Stimulated activated CD8-positive, alpha-beta memory T cell treated with anti-CD3 and anti-CD28 coated beads, Interleukin-2, amount 100 ng/mL, for 48 hours (primary cell): ENCODE measurements at places on chromosomes 1 and 21.

DNA sequence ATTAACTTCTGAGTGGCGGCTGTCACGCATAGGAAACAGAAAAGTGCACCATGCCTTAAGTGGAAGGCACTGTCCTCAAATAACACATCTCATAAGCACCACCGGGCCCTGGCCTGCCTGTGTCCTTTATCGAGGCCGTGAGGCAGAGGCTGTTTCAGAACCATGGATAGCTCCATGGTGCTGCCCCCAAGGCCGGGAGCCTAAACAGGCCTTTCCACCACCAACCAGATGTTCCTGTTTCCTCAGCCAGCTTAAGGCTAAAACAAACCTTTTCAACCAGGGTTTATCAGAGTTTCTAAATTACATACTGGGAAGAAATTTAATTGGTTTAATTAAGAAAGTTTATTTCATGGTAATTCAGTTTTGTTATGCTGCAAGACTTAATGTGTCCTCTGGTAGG is 114.4 kb downstream of the DMRTA2 start:
- no peak for DNase-seq

GRCh38 chr1:64041371-64042131 is 161.9 kb upstream of the UBE2U start:
- no peak for DNase-seq

DNA sequence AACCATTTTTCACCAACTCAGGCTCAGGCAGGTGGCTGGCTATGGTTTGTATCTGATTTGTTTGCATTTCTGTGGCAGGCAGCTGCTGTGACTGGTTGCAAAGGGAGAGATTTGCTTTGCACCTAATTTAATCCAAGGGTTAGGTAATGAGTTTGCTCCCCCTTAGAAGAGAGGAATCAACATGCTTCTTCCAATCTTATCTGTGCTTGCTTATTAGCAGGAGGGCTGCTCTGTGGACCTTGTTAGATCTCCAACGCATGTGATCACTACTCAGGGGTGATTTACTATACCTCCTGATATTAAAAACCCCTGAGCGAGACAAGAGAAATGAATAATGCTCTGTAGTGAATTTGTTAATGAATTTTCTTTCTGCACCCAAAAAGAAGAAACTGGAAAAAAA is 20.5 kb downstream of the OLFML3 start:
- DNase-seq: no peak

DNA sequence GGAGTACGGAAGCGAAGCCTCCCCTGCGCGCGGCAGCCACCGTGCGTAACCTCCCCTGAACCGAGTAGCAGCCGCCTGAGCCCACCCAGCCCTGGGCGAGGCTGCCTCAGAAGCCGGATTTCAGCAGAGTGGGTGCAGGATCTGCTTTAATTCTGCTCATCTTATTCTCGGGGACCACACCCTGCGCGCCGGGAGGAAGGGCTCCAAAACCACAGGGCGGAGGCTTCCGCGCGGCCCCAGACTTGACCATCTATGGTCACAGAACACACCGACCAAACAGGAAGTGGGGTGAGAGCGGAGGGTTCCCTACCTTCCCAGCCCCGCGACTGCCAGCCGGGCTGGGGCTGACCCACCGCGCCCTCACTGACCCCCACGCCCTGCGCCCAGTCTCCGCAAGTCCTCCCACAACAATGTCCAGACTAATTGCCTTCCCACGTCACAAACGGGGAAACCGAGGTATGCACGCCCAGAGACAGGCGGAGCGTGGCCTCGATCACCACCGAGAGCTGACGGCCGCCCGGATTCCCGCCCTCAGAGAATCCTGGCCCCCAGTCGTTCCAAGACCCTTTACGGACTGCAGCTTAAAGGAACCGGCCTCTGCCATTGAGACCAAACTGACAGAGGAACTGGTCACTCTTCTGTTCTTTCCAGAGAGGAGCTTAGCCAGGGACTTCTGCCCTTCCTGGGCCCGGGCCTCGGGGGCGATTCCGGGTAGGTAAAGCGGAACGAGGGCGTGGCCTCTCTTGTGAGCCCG is 595 bp upstream of the CAP1 start:
- DNase-seq: peak; percentile 77

DNA sequence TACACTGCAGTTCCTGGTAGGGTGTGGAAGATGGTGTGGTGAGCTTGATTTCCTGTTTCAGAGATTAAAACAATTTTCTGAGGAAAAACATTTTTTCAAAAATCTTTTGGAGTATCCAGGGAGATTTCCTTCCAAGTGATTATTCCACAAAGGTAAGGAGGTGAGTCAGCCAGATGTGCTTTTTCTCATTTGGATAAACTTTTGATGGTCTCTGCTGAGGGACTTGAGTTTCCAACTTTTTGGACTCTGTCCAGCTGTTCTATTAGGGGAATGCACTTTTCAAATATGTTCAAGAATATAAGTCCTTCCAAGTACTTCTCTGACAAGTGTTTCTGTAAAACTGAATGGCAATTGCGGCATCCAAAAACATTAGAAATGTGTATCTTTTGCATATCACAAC is 628.8 kb upstream of the ADAMTS5 start:
- no peak for DNase-seq

DNA sequence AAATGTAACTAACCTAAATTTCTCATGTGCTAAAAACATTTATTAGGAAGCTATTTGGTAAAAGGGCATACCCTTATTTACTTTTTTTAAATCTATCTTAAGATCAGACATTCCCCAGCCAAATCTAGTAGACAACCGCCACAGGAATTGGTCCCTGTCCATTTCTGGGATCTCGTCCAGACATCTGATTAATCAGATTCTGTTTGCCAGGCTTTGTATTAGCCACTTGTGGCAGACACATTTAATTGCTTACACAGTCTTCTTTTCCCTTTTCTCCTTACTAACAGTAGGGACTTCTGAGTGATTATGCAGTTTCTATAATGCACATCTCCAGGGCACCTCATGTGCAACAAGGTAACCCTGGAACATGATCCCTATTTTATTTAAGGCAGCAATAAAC is 449.0 kb upstream of the RGS18 start:
- no peak for DNase-seq

GRCh38 chr1:25107643-25108010 is 124.7 kb downstream of the SYF2 start:
- no peak for DNase-seq

DNA sequence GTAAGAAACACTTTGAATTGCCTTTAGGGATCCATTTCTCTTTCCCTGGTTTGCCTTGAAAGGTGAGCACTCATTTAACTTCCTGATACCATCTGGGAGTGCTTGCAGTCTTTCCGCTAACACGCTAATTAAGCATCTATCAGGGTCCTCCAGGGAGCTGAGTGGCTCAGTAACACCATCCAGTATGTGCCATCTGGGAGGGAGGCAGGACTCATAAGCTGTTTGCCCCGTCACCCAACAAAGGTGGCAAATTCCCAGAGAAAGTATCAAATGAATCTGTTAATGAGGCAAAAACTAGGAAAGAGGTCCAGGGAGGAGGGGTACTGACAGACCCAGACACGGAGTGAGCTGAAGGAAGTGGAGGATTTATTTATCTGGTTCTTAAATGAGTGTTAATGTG is 430.9 kb downstream of the HLX start:
- DNase-seq: no peak

DNA sequence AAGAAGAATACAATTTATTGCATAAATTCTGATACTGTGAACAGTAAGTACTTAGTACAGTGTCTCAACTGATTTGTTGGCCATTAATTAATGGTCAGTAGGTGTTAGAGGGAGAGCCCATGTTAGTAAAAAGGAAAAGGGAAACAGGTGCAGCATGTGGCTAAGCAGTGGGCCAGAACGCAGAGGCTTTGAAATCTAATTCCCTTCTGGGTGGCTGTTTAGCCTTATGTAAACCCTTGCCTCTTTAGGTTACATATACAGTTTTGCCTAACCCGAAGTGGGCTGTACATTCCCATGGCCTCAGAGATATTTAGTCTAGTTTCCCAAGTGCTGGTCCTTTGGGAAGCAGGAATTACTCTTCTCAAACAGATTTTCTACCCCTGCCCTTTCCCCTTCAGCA is 43.5 kb upstream of the BCL9 start:
- DNase-seq: no peak
